ENCODE measurements at places on chromosomes 1 and 21.

DNA sequence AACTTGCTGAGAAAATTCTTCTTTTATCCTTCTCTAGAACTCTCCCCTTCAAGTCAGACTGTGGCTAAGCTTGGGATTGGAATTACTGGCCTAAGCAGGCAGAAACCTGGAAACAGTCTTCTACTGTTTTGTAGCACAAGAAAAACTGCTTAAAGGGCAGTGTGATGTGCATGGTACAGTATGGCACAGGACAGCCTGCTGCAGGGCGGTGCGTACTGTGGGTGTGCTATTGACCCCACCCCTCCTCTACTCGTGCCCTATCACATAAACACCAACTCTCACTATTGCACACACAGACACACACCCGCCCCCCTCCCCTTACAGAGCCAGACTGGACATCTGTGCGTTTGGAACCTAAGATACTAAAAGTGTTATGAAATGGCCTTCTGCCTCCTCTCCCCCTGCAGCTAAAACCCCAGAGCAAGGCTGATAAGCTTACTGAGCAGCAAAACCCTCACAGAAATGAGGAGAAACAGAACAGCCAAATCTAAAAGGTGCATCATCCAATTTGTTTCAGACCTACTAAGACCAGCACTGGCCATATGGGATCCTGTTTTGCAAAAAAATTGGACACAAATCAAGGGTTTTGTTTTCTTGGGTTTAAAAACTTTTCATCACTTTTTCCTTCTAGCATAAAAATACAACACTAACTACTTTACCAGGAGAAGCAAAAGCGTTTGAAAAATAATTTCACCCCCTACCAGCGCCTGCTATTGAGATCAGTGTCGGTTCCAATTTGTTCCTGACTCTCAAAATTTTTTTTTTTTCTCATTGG is 355.8 kb upstream of the LYPLAL1 start:
- no peak for DNase-seq

- no peak for DNase-seq
Measured at GRCh38 chr1:99728494-99729235, 37.8 kb downstream of the FRRS1 start.

GRCh38 chr1:154546264-154547063 is 12.0 kb downstream of the UBE2Q1 start:
- no peak for DNase-seq

- no peak for DNase-seq
Measured at GRCh38 chr21:42973309-42973990, 912 bp upstream of the PKNOX1 start.

- DNase-seq: no peak
Measured at GRCh38 chr21:32548978-32549377, 36.3 kb downstream of the TCP10L start.

DNA sequence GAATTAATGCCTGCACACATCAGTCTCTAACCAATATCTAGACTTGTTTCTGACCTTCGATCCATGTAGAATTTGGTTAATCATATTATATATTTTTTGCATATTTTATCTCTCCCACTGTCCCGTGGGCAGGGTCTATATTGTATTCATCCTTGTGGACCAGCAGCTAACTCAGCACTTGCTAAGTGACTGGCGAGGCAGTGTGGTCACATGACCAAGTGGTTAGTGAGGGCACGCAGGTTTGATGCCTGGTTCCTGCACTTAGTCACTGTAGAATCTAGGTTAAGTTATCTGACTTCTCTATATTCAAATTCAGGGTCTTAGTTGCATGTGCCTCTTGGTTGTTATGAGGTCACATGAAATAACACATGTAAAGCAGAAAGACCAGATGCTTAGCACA is 120.5 kb downstream of the UBE2U start:
- no peak for DNase-seq

DNA sequence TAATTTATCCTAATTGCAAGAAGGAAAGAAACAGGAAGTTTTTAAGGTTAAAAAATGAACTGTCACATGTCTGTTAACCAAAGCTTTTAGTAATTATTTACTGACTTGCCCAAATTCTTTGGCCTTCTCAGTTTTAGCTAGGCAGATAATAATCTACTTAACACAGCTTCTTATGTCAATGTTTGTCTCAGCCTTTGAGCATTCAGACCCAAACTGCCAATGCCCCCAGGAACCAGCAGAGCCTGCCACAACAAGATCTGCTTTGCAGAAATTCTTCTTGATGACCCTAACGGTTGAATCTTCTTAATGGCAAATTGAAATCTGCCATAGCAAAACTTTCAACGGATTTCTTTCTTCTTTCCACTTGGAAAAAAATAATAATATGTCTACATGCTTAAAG is 792.4 kb upstream of the ADGRL2 start:
- DNase-seq: no peak

DNA sequence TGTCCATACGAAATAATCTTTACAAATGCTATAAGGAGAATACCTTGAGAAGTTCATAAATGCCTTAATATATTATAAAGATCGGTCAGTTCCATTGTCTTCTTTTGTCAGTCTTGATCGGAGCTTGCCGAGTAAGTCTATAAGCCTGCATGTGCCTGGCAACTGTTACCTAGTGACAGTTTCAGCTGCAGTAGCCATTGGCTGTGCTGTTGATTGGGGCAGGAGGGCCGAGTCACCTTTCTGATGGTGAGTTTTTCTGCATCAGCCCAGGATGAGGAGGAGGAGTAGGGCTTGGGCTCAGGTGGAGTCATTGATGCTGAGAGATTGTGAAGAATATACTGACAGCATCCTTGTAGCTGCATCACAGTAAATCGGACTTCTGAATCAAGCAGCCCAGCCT is 1.9 kb upstream of the GPR52 start:
- DNase-seq: no peak

GRCh38 chr1:8189931-8190483 is 127.9 kb upstream of the SLC45A1 start:
- DNase-seq: no peak

DNA sequence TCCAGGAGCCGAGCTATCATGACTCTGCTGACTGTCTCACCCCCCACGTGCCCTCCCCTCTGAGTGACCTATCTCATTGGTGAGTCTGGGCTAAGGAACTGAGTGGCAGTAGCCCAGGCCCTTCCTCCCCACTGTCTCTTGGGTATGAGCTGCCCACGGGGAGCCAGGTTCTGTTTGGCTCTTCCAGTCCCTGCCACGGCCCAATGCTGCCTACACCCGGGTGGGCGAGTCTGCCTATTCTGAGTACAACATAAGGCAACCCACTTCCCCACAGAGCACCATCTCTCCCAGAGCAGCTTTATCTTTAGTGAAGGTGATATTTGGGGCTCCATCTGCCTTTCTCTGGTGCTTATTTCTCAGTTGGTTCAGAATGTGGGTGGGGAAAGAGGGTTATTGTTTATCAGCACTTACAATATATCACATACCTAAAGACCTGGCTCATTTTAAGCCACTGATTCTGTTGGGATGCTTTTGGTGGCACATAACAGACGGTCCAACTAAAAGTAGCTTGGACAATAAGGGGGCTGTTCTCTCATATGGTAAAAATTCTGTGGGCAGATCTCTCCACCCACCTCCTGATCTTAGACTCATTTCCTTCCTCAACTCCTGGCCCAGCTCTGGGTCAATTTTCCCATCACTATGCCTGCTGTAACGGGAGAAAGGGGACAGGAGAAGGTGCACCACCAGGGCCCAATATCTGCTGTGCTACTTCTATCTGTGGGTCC is 27.7 kb upstream of the VWA5B1 start:
- DNase-seq: no peak

GRCh38 chr1:173669491-173669941 is at the start of gene ANKRD45:
Gene ANKRD45, minus strand, starts transcription at chr1:173669851. Its CDS starts 10,433 bp downstream, at chr1:173659418.
- DNase-seq: no peak

DNA sequence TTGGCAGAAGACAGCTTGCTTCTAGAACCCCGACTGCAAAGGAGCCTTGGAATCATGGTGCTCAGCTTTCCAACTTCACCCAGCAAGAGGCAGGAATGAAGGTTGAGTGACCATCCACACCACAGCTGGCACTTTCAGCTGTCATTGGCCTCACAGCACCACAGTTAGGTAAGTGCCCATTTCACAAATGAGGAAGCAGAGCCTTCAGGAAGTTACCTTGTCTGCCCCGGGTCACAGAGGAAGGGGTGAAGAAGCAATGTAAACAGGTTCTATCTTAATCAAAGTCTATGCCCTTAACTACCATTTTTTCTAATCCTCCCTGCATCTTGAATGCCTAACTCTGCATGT is 156.0 kb downstream of the GLUL start:
- no peak for DNase-seq

- no peak for DNase-seq
Measured at GRCh38 chr1:202938287-202938925, 11.4 kb upstream of the KLHL12 start.

DNA sequence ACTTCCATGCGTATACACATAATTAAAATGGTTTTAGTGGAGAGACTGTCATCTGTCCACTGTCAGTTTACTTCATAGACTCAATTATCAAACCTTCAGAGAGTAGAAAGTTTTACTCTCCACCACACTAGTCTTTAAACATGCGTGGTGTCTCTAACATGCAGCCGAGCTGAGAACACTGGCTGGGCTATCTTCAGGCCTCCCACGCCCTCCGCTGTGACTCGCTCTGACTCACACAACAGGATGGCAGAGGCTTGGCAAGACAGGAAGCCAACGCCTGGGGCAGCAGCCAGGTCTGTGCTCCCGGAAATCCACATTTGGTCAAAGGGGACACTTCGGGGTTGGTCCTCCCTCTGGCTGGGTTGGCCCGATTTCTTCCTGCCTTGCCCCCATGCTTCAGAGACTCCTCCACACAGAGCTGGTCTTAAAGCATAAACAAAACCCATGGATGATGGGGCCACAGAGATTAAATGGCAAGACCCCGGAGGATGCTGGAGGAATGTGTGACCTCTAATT is 22.7 kb upstream of the IFNGR2 start:
- peak; percentile 93 for DNase-seq

GRCh38 chr21:41664881-41665765 is 101.7 kb downstream of the RIPK4 start:
- no peak for DNase-seq

- no peak for DNase-seq
Measured at GRCh38 chr1:206971029-206971655, 882 bp upstream of the FCAMR start.

DNA sequence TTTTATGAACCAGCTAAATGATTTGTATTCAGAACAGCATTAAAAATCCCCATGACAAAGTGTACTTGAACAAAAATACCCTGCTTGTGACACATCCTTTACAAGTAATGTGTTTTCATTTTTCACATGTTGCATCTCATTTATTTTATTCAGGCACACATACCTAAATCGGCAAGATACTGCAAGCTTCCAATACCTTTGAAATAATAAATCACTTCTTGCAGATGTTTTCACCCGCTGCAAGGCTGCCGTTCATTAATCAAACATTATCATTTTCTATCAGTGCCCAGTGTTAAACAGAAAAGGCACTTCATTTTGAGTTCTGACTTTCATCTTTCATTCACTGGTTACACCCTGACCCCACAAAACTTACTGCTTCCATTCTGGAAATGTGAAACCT is 269.6 kb downstream of the DPYD start:
- DNase-seq: no peak

GRCh38 chr1:77539519-77540142 is 142.8 kb downstream of the ZZZ3 start:
- DNase-seq: peak; percentile 76

GRCh38 chr1:73009311-73009710 is 727.0 kb upstream of the NEGR1 start:
- DNase-seq: no peak

DNA sequence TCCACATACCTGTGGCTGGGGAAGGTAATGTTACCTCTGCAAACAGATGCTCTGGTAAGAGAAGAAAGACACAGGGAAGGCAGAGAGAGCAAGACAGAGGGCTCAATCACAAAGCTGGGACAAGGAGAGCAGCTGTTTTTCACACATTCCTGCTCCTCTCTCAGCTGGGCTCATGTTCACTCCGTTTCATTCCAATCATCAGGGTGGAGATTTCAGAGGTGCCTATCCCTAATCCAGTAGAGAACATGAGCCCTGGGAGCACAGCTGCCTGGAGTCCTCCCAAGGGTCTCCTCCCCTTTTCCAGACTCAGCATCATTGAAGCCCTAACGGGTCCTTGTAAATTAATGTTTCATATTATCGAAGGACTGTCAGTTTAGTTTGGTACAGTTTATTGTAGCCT is 19.4 kb downstream of the GADD45A start:
- DNase-seq: no peak

DNA sequence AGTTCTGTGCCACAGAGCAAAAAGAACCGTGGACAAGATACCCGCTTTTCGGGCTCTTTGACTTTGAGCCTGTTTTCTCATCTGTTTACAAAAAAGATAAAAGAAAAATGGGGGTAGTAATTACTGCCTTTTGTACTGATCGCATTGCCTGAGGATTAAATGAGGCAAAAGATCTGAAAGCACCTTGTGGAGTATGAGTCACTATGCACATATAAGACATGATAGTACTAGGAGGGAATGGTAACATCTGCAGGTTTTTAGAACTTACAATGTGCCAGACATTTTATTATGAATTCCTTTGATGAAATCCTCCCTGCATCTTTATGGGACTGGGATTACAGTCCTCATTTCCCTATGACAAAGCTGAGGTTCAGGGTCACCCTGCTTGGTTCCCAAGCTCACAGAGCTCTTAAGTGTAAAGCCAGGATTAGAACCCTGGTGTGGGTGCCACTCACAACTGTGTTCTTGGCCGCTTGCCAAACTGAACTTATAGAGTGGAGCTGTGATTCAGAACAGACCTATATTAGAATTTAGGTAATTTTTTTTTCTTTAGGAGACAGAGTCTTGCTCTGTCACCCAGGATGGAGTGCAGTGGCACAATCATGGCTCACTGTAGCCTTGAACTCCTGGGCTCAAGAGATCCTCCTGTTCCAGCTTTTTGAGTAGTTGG is 1.8 kb downstream of the DISC1 start:
- DNase-seq: no peak

Data from kidney epithelial cell (primary cell).